HEK293T (cell line): ENCODE measurements at places on chromosomes 16 and 17.

GRCh38 chr17:33210285-33210684, 82.8 kb downstream of the ASIC2 start:
- DNase-seq: no peak

GRCh38 chr16:28304214-28304613, 11.9 kb downstream of the SBK1 start:
- peak; percentile 33 for DNase-seq

- no peak for DNase-seq
These were observed 63.3 kb downstream of the RNF213 start for GRCh38 chr17:80323982-80324381.

GRCh38 chr17:16301963-16302855, 51.1 kb downstream of the CENPV start:
- DNase-seq: no peak

GRCh38 chr16:52460639-52461178, 86.2 kb downstream of the TOX3 start:
- no peak for DNase-seq

DNA sequence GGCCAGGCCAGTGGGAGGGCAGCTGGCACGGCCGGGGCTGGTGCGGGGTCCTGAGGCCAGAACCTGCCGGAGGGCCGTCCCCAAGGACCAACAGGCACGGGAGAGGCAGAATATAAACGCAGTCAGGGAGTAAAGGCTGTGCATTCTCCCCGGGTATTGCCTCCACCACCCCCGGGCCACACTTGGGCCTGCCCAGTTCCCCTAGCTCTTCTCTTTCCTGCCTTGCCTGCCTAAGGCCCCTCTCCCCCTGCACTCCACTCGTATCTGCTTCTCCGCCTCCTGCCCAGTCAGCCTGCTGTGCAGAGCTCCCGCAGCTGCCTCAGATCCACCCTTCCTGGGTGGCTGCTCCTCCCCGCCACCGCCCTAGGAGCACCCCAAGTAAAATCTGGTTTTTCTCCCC, 5.0 kb upstream of the RPH3AL start:
- DNase-seq: no peak

DNA sequence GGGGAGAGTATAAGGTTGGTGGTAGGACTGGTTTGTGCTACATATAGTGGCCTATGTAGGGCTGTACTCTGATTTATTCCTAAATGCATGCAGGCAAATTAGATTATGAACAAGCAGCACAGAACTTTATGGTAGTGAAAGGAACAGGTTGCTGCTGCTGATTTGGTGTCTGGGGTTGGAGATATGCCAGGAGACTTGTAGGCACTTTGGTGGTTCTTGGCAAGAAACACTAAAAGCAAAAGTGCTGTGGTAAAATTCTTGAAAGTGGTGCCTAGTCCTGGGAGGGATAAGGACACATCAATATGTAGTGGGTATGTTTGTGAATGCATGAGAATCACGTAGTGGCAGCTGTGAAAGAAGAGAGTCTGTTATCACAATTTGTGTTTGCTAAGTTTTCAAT, 2126.0 kb downstream of the TP53TG3F start:
- DNase-seq: no peak

- no peak for DNase-seq
These were observed 15.5 kb downstream of the CPD start for GRCh38 chr17:30393911-30394867.

DNA sequence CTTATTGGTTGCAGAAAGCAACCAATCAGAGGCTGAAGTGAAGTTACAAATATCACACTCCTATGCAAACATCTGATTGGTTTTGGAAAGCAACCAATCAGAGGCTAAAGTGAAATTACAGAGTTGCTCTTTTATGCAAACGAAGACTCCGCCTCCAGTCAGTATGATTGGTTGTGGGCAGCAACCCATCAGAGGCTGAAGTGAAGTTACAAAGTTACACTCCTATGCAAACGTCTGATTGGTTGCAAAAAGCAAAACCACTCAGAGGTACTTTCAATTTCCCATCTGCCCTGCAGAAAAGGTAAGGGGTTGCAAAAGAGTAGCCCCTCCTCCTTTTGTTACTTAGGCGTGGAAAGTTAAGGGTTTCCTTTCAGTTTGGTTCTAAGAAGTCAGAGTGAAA, 697.3 kb downstream of the MAF start:
- DNase-seq: no peak

- DNase-seq: no peak
These were observed 70.3 kb downstream of the CMC2 start for GRCh38 chr16:80936410-80936809.

GRCh38 chr17:17729620-17730249, 48.5 kb downstream of the RAI1 start:
- DNase-seq: peak; percentile 39

DNA sequence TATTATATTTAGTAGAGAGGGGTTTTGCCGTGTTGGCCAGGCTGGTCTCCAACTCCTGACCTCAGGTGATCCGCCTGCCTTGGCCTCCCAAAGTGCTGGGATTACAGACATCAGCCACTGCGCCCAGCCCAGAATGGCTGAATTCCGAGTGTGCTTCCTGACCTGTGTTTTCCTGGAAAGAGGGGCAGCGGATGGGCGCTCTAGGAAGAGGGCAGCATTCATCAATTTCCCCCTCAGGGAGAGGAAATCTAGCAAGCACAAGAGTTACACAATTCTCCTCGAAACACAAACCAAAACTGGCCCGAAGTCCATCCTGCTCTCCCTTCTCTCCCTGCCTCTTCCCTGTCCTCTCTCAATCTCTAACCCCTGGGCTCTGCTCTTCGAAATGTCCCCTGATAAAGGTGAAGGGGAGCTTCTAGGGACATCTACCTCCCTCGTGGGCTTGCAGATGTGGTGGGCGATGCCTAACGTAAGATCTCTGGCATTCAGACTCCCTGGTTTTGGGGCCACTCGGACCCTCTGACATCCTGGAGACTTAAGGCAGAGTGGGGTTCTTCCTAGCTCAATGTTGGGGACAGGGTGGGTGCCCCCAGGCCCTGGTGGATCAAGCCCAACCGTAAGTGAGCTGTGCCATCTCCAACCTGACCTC, 1.0 kb downstream of the IL27 start:
- no peak for DNase-seq

DNA sequence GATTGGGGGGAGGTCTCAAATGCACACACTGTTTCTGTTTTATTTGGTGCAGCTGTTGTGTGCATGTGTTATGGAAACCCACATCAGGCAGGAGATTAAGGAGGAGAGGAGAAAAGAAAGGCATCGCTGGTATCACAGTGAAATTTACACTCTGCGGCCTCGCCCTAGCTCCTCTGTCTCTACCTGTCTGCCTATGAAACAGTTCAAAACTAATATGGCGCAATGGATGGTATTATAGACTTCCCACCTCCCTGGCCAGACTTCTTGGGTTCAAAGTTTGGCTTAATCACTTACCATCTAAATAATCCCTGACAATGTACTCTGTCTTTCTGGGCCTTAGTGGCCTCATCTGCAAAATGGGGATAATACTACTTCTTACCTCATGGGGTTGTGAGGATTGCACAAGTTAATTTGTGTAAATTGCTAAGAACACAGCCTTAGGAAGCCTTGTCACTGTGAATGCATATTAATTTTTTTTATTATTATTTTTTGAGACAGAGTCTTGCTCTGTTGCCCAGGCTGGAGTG, 1.4 kb upstream of the ABCC1 start:
- DNase-seq: no peak

DNA sequence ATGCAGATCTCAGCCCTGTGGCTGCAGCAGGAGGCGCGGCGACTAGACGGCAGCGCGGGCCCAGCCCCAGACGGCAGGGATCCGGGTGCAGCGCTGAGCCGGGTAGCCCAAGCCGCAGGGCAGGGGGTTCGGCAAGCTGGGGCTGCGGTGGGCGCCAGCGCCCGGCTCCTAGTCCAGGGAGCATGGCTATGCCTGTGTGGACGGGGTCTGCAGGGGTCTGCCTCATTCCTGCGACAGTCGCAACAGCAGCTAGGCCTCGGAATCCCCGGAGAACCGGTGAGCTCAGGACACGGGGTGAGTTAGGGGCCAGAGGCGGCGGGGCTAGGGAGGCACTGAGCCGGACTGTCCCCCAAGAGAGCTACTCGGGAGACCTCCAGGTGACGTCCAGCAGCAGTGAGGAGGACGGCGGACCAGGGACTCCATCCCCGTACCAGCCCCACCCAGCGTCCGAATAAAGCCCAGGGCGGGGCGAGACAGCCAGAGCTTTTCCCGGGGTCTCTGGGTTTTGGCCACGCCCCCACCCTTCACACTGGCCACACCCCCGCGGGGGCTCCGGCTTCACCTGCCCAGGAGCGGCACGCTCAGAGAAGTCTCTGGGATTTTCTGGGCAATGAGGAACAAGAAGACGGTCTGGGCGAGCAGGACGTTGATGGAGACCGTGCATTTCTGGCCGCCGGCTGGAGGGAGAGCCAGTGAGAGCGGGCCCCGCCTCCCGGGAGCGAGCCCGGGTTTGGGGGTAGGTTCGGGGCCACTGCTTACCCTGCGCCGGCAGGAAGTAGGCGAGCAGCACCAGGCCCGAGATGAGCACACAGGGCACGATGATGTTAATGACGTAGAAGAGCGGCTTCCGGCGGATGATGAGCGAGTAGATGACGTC, 1.1 kb downstream of the C17orf107 start:
- DNase-seq: no peak

- no peak for DNase-seq
These were observed 28.9 kb downstream of the TNFRSF13B start for GRCh38 chr17:16943032-16943352.

- peak; percentile 39 for DNase-seq
These were observed 19.0 kb downstream of the HEATR9 start for GRCh38 chr17:35849469-35850348.

GRCh38 chr17:48290378-48290777, 139.6 kb downstream of the SKAP1 start:
- no peak for DNase-seq

- no peak for DNase-seq
These were observed 113.9 kb upstream of the MAF start for GRCh38 chr16:79714440-79714839.

GRCh38 chr16:14364386-14365199, 265.5 kb downstream of the PARN start:
- no peak for DNase-seq

- DNase-seq: no peak
These were observed 1.4 kb downstream of the PMP22 start for GRCh38 chr17:15263680-15264079.

- no peak for DNase-seq
These were observed 212.1 kb downstream of the CCDC182 start for GRCh38 chr17:57532966-57533365.

DNA sequence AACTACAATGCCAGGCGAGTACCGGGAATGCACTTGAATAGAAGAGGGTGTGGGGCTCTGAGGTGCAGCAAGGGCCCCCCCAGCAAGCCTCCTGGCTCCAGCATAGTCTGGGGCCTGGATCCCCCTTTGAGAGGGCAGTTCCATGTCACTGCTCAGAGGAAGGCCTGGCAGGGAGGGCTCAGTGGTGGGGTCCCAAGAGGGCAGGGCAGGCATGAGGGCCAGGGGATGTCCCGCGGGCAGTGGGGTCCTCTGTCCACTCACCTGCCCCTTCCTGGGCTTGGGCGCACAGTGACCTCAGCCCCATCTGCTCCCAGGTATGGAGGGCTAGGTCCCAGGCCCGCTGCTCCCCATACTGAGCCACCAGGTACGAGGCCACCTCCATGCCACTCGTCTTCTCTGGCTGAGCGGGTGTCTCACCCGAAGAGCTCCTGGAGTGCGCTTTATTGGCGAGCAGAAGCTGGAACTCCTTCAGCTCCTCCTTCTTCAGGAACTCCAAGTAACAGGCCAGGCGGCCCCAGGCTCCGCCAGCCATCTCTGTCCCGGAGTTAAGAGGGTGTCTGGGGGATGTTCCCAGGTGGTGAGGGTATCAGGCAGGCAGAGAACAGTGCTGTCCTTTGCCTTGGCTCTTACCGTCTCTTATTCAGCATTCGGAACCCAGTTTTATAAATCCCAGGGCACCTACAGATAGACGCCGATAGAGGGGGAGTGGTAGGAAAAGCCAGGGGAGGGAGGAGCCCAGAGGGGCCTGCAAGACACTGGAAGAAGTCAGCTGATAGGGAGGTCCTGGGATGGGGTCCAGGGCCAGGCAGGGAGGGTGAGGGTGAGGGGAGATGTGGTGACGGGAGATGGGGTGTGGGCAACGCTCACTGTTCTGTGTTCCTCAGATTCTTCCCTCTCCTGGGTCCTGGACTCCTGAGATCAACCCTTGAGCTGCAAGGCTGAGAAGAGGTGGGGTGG, 605 bp downstream of the NLRP1 start:
- no peak for DNase-seq

- no peak for DNase-seq
These were observed 288 bp downstream of the ANKRD40CL start for GRCh38 chr17:50767030-50767429.

GRCh38 chr17:57293077-57293476, 36.8 kb downstream of the MSI2 start:
- DNase-seq: no peak

DNA sequence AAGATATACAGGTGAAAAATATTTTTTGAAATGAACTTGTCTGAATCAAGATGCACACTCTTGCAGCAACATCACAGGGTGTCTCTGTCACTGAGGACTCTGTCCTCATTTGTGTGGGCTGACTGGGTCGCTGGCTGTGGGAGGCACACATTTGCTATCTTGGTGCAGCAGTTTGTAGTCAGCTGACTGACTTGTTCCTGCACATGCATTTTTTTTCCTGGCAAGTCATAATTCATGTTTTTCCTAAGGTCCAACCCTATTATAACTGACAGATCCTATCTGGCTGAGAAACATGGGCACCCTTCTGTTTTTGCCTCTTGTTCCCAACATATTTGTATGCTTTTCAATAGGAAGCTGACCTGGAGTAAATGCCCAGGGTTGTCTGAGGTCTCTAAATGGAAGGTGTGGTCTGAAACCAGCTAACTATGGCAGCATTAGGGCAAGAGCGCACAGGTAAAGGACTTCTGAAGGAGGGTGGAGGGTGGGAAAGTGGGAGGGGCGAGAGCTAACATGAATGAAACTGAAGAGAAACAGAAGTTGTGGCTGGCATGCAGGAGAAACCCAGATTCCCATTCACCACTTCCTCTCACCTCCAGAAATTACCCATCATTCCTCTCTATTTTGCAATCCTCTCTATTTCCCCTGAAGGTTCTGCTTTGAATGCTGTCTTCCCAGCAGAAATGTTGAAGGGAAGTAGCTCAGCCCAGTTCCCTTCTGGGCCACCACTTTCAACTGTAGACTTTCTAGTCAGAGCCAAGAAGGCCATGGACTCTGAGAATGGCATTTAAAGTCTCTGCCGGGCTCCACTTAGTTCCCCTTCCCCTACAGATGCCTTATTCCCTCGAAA, 166.1 kb downstream of the PRKCA start:
- DNase-seq: no peak

DNA sequence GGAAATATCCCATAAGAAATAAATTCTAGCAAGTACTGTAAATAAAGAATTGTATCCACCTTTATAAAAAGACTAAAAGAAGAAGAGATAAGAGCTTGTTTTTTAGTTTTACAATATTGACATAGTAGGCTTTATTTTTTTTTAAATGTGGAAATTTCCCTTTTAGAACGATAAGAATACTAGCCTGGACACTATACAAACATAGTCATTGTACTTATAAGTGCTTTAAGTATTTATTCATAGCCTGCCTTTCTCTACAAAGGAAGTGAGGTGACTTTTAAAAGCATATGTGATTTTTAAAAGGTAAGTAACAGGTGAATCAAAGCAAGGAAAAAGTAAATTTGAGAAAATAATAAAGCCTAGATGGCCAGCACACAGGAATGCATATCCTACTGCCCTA, 17.7 kb downstream of the TOX3 start:
- DNase-seq: no peak

- DNase-seq: no peak
These were observed 20.5 kb downstream of the GRB7 start for GRCh38 chr17:39757931-39758873.

GRCh38 chr16:87993901-87994300, 42.7 kb downstream of the BANP start:
- DNase-seq: no peak

GRCh38 chr17:35913609-35914008, 17.0 kb downstream of the RDM1 start:
- DNase-seq: no peak
